ENCODE measurements at places on chromosomes 1 and 21. TPM values are rescaled to one million over a fixed set of nuclear protein-coding genes. Genes with fewer than 3 reads are reported as not detected.
A peak's percentile ranks its signal among the peaks of the same experiment; 100 is the strongest.

- no peak for DNase-seq
Measured at GRCh38 chr1:76959556-76959955, 92.3 kb downstream of the ST6GALNAC5 start.

ARHGAP29 gene
- polyA plus RNA-seq = 36.2 TPM

PM20D1 gene
- not detected for polyA plus RNA-seq

SPRR1B gene
- not detected for polyA plus RNA-seq

- DNase-seq = no peak
Measured at GRCh38 chr1:77671836-77672235, 10.6 kb downstream of the ZZZ3 start.

RPTN gene
- not detected for polyA plus RNA-seq

- no peak for DNase-seq
Measured at GRCh38 chr1:228105996-228106799, 2.9 kb downstream of the MRPL55 start.

DNA sequence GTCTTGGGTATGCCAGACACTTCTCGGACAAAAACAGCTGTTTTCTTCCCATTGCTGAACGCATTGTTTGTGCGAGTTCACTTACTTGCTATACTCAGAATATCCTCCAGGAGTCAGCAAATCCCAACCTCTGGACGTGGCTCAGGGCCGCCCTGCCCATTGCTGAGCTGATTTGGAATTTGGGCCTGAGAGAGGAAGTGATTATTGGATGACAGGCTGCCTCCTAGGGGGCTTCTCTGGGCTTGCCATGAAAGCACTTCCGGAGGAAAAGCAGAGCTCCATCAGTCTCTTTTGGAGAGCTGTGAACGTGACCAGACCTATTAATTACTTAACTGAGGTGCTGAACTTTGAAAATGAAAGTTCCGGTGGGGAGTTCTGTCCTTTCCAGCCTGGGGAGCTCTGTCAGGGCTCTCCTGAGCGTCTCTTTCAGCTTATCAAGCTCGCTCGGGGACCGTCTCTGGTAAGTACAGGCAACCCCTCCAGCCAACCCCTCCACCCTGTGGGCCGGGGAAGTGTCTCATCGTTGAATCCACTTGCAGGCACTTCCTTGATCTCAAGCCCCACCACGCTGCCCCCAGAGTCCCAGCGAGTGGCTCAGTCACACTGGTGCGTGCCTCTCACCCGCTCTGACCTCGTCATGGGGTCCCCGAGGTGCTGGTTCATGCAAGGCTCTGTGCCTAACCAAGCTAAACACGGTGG lies 76.9 kb downstream of the CLIC6 start:
- DNase-seq = peak; percentile 49

DNA sequence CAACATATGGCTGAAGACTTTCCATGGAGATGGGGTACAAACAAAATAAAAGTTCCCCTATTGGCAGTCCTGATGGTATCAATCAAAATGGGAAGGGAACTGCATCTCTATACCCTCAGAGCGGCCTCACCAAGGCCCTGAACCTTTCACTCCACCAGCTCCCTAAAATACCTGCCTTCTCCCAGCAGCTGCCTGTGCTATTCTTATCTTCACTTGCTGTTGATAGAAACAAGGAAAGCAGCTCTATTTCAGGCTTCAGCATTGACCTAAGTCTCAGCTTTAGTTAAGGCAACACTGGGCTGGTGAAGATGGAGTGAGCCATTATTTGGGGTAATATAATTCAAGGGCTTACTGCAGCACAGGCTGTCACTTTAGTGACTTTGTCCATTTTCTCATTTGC lies 21.7 kb upstream of the PIGC start:
- DNase-seq = no peak

TMED5 gene
- polyA plus RNA-seq = 26.7 TPM

DNA sequence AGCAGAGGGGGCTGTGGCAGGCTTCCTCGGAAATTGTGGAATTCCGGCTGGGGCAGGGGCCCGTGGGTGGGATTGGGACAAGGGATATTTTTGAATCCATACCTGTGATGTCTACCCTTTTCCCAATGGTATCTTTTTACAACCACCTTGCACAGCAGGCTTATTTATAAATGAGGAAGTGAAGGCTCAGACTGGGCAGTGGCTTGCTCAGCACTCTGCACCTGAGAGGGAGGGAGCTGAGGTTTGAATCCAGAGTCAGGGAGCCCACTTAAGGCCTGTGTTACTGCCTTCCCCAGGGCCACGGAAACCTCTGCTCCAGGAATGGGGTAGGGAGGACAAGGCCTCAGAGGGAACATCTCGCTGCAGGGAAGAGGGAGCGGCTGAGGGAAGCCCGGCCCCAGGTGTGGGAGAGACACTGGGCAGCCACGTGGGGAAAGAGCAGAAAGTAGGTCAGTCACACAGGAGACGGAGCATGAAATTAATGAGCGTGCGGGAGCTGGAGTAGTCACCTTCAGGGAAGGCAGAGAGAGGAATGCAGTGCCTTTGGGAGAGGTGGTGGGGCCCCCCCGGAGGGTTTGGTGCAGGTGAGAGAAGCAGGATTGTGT lies 35.4 kb upstream of the SCMH1 start:
- DNase-seq = no peak

GRCh38 chr21:41827951-41828883 lies 50.9 kb downstream of the PRDM15 start:
- no peak for DNase-seq

DNA sequence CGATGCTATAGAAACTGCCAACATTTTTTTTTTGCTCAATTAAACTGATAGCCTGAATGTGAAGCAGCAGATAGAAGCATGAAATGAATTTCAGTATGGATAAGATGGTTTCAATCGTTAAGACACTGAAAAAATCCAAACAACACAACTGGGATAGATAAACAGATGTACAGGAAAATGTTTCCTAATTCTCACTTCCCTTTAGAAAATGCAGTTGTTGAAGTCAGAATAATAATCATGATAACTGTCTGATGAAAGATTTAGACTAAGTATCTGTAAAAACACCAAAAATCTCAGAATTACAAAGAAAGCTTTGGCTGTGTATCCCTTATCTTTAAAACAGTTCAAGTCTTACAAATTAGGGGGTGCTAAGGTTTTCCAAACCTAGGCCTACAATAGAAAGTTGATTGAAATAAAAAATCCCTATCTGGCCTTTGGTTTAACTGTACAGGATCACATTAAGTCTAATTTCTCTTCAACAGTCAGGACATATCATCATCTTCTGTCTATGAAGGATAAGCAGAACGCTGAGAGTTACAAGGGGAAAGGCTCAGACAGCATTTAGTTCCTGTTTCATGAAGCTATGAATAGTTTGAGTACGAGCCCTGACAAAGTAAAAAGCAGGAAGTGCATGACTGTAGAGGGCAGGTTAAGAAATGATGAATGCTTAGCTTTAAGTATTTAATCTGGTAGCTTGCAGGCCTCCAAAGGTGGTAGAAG lies 203.2 kb downstream of the APP start:
- no peak for DNase-seq

All from forelimb muscle (tissue), 1 donor.